ENCODE measurements at places on chromosomes 6 and 20.

GRCh38 chr6:73712535-73713173 lies 16.7 kb downstream of the CD109 start:
- DNase-seq: no peak

GRCh38 chr6:87870556-87870955 lies 168.5 kb upstream of the AKIRIN2 start:
- DNase-seq: no peak

GRCh38 chr20:16216227-16216913 lies 356.9 kb downstream of the KIF16B start:
- DNase-seq: no peak

DNA sequence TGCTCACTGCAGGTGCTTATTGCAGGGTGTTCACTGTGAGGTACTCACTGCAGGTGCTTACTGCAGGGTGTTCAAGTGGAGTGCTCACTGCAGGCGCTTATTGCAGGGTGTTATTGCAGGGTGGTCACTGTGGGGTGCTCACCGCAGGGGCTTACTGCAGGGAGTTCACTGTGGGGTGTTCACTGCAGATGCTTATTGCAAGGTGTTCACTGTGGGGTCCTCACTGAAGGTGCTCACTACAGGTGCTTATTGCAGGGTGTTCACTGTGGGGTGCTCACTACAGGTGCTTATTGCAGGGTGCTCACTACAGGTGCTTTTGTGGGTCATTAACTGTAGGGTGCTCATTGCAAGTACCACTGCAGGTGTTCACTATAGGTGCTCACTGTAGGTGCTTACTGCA lies 20.2 kb downstream of the APMAP start:
- DNase-seq: no peak

DNA sequence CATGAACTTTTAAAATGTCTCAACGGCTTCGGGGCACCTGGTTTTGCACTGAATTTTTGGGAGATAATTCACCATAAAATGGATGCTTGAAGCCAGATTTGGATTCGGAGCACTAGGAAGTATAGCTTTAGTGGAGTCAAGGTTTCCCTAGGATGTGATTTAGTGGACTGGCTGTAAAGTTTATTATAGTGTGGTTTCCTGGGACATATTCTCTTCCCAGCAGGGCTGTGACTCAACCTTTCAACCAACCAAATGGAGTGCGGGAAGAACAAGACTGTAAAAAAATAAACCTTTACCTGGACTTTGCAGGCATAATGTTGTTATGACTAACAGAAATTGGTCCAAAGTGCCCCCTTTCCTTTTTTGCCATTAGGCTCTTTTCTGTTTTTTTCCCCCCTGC lies 327.4 kb upstream of the MAN1A1 start:
- DNase-seq: no peak

GRCh38 chr6:2738373-2738979 lies 12.2 kb downstream of the MYLK4 start:
- peak; percentile 43 for DNase-seq

- peak; percentile 38 for DNase-seq
These were observed 4.9 kb upstream of the PTGIS start for GRCh38 chr20:49572857-49573256.

GRCh38 chr6:107116328-107116892 lies 1.1 kb upstream of the BEND3 start:
- DNase-seq: peak; percentile 20

GRCh38 chr20:11411765-11412164 lies 505.9 kb upstream of the BTBD3 start:
- DNase-seq: no peak

All from DND-41 (cell line).